Memory B cell (primary cell): ENCODE measurements at places on chromosomes 5 and 9.

GRCh38 chr5:141521244-141521781, 32.4 kb downstream of the PCDHGC5 start:
- DNase-seq = no peak

DNA sequence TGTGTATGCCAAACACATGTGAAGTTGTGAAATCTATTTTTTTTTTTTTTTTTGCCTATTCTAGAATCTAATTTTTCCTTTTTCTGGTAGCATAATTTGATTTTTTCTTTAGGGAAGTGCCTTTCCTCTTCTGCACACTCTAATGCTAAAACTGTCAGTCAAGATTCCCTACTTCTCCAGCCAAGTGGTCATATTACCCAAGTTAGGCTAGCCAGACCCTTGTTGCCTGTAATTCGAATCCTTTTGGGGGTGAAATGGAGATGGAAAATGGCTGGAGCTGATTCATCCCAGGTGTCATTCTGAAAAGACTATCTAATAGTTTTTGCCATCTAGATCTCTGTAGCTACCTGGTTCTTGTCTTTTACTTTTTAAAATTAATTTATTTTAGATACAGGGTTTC, 24.8 kb upstream of the UBAP1 start:
- DNase-seq = no peak

DNA sequence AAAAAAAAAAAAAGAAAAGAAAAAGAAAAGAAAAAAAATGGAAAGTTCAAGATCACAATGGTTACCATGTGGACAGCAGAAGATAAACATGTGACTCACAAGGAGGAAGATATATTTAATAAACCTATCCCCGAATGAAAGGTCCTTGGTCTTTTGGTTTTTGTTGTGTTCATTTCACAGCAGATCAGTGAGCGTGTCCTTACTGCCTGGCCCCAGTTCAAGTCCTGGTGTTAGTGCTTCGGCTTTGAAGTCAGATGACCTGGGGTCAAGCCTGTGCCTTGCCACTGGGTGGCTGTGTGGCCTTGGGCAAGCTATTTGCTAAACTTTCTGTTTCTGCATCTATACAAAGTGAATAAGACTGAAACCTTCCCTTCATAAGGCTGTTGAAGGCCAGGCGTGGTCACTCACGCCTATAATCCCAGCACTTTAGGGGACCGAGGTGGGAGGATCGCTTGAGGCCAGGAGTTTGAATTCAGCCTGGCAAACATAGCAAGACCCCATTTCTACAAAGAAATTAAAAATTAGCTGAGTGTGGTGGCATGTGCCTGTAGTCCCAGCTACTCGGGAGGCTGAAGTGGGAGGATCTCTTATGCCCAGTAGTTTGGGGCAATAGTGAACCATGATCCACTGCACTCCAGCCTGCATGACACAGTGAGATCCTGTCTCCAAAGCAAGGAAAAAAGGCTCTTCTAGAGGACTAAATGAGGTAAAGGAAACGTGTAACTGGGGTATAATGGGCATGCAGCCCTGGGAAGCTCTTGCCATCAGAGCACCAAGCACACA, 94.5 kb upstream of the SPATA31D4 start:
- no peak for DNase-seq

GRCh38 chr5:179969110-179969509, 61.4 kb upstream of the TBC1D9B start:
- no peak for DNase-seq

DNA sequence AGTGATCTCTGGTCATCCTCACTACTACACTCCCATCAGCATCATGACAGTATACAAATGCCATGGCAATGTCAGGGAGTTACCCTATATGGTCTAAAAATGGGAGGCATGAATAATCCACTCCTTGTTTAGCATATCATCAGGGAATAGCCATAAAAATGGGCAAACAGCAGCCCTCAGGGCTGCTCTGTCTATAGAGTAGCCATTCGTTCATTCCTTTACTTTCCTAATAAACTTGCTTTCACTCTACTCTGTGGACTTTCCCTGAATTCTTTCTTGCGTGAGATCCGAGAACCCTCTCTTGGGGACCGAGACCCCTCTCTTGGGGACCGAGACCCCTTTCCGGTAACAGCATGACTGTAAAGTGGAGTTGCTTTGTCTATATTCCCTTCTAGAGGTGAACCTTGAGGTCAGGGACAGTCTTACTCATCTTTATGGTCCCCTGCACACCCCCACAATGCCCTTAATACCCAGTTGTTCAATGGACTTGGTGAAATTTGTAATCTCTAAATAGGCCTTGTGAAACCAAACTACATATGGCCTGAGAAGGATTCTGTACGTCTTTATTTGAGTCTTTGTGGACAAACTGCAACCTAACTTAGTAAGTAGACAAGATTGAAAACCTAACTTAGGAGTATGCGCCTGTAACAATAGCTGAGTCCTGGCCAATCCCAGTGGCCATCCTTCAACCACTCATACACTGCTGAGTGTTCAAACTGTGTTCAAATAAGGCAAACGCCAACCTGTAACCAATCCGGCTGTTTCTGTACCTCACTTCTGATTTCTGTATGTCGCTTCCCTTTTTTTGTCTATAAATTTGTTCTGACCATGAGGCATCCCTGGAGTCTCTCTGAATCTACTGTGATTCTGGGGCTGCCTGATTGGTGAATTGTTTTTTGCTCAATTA, 32.3 kb upstream of the UBTD2 start:
- no peak for DNase-seq

GRCh38 chr5:54217826-54218503, 92.4 kb downstream of the ARL15 start:
- DNase-seq = no peak

- no peak for DNase-seq
Observed at GRCh38 chr9:134321946-134322741, 4.1 kb upstream of the RXRA start.

- DNase-seq = no peak
Observed at GRCh38 chr5:153983885-153984284, 54.8 kb downstream of the FAM114A2 start.

- DNase-seq = no peak
Observed at GRCh38 chr5:78601559-78602314, 46.8 kb downstream of the LHFPL2 start.

DNA sequence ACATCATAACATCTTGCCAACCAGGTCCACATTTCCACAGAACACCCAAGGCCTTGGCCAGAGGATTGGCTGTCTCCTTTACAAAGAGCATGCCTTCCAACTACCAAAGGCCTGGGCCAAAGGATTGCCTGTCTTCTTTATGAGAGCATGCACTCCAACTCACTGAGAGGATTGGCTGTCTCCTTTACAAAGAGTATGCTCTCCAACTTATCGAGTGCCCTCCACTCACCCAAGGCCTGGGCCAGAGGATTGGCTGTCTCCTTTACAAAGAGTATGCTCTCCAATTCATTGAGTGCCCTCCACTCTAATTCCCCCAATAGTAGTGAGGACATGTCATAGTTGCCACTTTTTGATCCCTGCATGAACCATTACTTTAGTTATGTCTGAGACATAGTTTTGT, 79.9 kb upstream of the TAS2R1 start:
- DNase-seq = no peak

DNA sequence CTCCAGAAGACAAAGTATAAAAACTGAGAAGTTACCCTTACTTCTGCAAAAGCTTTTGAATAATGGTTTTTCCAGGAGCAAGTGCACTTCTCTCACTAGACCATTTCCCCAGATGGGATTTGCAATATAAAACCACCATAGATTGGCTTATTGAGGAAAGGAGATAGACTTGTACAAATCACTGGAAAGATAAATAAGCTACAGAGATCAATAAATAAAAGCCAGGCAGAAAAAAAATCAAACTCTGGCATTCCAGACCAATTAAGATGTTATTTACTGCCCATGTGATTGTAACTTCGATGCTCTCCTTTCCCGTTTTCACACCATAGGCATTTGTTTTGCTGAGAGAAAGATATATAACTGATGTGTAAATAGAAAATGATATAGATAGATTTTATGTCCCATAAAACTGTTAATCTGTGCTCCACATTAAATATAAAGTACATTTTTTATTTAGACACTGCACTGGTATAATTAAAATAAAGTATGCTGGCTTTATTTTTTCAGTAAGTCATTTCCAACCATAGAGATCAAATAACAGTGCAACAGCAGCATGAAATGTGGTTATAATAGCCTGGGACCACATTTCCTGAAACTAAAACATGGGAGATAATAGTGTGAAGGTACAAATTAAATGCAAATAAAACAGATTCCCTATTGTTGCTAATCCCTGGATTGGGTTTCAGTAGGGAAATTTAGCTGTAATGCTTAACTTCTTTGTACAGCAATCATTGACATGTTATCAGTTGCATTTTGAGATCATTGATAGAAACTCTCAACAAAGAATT, 177.7 kb downstream of the NR2F1-AS1 start:
- no peak for DNase-seq

GRCh38 chr9:123169926-123170325, 98.5 kb downstream of the STRBP start:
- no peak for DNase-seq

DNA sequence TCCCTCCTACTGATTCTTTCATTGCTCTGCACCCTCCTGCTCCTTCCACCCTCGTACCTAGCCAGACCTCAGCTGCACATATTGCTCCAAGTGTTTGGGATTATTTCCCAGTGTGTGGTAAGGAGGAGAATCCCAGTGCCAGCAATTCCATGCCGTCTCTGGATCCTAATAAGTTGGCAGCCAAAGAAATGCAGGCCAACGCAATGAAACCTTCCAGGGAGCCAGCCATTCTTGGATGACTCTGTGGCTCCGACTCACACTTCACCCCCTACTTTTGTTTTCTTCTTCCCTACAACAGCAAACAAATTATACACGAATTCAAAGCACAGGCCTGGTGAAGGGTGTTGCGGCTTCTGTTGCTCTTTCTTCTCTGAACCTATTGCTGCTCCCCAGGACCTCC, 82.5 kb upstream of the SLC1A3 start:
- DNase-seq = no peak

DNA sequence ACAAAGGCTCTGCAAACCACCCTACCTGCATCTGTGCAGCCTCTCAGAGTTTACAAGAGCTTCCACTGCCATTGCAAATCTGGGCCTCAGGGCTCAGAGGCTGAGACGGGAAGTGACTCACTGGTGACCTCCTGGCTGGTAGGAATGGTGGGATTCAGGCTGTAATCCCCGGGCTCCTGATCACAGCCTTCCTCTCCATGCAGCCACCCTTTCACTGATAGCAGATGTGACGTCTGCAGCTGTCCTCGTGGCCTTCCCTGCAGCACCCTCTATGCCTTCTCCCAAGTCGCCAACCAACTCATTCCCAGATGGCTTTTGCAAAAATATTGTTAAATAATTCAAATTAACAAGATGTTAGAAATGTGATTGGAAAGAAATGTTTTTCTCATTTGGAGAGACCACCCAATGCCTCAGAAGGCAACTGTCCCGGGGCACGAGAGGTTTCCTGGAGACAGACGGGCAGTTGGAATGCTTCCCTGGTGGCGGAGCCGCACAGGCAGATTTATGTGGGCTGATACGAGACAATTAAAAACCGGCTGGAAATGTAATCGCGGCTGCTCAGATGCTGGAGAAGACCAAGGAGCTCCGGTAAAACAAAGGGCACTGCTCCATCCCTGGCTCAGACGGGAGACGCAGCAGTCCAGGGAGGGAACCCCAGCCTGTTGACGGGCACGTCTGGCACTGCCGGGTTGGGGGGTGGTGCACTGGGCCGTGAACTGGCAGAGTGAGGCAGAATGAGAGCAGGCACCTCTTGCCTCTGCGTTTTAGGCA, 34.4 kb upstream of the SLC25A51 start:
- no peak for DNase-seq

GRCh38 chr9:91908293-91908623, 41.8 kb downstream of the ROR2 start:
- no peak for DNase-seq

GRCh38 chr5:73748510-73749400, 122.8 kb downstream of the ARHGEF28 start:
- DNase-seq = no peak

DNA sequence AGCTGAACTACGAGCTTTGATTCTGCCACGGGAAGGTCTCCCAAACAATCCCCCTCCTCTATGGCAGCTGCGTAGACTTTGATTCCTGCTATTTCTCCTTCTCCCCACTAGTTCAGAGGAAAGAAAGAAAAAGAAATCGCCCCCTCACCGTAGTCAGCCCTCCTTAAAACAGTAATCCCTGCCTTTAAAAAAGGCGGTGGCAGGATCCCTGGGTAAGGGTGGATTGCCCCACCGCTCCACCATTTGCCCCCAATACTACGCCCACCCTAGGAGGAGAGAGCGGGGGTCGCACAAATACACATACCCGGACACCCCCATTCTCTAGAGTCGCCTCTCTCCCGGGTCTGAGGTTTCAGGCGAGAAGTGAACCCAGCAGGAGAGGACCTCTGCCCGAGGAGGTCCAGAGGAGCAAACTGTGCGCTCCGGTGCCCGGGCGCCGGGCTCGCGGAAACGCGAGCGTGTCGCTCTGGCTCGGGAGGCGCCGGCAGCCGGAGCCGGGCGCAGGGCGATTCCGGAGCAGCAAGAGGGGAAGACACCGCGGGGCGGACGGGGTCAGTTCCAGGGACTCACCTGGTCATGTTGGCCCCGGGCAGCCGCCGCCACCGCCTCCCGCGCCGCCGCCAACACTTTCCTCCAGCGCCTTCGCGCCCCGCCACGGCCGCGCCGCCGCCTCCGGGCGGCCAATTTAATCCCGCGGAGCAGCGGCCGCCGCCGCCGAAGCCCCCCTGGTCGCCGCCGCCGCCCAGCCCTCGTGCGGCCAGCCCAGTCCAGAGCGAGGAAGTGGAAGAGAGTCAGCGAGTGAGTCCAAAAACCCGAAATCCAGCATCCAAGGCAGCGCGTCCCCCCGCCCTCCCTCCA, 1057.7 kb upstream of the DMAC1 start:
- DNase-seq = no peak

DNA sequence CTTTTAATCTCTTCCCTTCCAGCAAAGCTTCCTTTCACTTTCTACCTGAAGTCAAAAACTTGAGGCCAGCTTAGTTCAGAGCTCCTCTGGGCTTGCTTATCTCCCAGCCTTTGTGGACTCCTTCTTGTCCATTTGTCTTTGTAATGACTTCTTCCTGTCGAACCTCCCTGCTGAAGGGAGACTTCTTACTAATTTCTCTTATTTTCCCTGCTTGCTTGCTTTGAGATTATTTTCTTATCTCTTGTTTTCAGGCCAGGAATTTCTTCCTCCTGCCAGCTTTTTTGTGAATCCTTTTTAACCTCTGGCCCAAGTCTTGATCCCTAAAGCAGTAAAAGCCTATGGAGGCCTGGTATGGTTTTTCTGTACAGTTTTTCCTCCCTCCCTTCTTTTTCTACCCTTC, 46.8 kb upstream of the DHFR start:
- no peak for DNase-seq

- no peak for DNase-seq
Observed at GRCh38 chr5:80615266-80615914, 39.1 kb upstream of the MSH3 start.

- no peak for DNase-seq
Observed at GRCh38 chr9:13648676-13649075, 369.2 kb upstream of the MPDZ start.
